Right renal pelvis (tissue), 4 donors: ENCODE measurements at places on chromosomes 7 and 10. TPM values are rescaled to one million over a fixed set of nuclear protein-coding genes. Genes with fewer than 3 reads are reported as not detected.

- DNase-seq, result no peak
Measured at GRCh38 chr10:80686734-80687475, 149.2 kb downstream of the SH2D4B start.

The SLC35G1 gene
- polyA plus RNA-seq, result 8.9 TPM

DNA sequence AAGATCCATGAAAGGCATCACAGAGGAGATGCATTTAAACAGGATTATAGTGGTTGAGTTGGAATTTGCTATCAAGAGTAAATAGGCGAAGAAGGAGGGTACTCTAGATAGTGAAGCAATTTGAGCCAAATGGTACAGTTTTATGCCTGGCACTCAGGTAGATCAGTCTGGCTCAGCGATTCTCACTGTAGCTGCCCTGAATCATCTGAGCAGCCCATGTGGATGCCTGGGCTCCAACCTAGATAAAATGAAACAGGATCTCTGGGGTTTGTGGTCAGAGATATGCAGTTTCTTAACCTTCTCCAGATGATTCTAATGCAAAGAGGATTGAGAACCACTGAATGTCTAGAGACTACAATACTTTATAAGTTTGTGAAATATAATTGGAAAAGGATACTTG lies 282.0 kb upstream of the FZD1 start:
- no peak for DNase-seq

- no peak for DNase-seq
Measured at GRCh38 chr7:142420554-142421362, 162.9 kb upstream of the PRSS58 start.

- no peak for DNase-seq
Measured at GRCh38 chr7:101155303-101155702, 1.0 kb downstream of the AP1S1 start.

The COL17A1 gene
- polyA plus RNA-seq, result 0.70 TPM

DNA sequence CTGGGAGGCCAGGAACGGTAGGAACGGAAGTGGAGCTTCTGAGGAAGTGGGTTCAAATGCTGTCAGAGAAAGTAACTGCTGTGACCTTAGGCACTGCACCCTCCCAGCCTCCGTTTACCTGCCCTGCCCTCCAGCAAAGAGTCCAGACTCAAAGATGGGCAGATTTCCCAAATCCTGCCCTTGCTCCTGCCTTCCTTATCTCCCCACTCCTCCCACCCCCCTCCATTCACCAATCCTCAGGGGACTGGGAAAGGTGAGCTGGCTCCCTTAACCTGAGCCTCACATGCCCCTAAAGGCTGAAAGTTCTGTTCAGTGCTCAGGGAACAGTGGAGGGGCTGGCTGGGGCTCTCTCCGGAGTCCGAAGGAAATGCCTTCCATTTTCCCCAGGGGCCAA lies 161.6 kb downstream of the SH3PXD2A start:
- no peak for DNase-seq

DNA sequence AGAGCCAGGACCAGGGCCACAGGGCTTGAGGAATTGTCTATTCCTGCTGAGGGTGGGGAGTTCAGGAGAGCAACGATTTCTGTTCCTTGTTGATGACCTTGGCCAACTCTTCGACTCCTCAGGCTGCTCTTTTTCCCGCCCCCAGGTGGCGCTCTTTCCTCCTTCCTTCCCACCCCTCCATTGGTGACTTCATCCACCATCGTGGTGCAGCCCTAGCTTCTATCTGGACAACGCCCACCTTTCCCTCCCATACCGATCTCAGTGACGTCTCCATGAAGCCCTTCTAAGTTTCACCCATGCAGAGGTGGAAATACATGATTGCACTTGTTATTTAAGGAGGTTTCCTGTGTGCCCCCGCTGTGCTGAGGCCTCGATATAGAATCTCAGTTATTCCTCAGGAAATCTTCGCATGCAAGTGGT lies 22.1 kb upstream of the CARD11 start:
- no peak for DNase-seq

The CCDC7 gene
- polyA plus RNA-seq, result 6.6 TPM

The SND1 gene
- polyA plus RNA-seq, result 159 TPM

- no peak for DNase-seq
Measured at GRCh38 chr7:38292442-38292841, 19.0 kb upstream of the TARP start.

GRCh38 chr10:98267894-98268693 lies at the start of gene LOXL4:
Gene LOXL4, minus strand, starts transcription at chr10:98268194. Its CDS starts 5,175 bp downstream, at chr10:98263019.
- no peak for DNase-seq

The CC2D2B gene
- 1.9 TPM for polyA plus RNA-seq

The CAMK2B gene
- 2.9 TPM for polyA plus RNA-seq

The SNX10 gene
- 29.1 TPM for polyA plus RNA-seq

The PDAP1 gene
- polyA plus RNA-seq, result 135 TPM

The TLL2 gene
- polyA plus RNA-seq, result 0.60 TPM

GRCh38 chr10:76454506-76455140 lies 1023.2 kb downstream of the LRMDA start:
- no peak for DNase-seq

DNA sequence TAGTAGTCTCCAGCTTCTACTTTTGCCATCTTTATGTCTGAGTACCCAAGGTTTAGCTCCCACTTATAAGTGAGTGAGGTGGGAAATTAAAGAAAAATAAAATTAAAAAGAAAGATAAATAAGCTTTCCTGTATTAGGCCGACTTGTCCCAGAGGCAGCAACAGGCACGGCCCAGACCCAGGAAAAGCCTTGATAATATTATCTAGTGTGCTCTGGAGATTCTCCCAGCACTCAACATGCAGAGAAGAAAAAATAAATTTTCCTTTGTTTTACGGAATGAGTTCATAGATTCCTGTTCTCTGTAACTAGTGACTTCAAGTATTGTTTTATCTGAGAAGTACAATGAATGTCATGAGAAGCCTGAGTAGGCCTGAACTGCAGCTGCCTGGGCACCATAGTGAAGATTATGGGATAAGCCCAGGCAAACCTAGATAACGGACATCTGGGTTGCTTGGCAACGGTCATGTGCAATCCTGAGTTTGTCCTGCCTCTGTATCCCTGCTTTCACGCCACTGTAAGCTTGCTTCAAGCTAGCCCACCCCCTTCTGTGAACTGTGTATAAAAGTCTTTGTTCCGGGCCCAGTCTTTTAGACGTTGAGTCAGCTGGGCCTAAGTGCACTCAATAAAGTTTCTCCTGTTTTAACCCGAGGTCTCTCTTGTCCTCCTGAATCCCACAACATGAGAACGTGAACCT lies 6.4 kb downstream of the ATE1 start:
- DNase-seq, result no peak

GRCh38 chr7:75639071-75639885 lies 99.5 kb downstream of the HIP1 start:
- DNase-seq, result no peak

DNA sequence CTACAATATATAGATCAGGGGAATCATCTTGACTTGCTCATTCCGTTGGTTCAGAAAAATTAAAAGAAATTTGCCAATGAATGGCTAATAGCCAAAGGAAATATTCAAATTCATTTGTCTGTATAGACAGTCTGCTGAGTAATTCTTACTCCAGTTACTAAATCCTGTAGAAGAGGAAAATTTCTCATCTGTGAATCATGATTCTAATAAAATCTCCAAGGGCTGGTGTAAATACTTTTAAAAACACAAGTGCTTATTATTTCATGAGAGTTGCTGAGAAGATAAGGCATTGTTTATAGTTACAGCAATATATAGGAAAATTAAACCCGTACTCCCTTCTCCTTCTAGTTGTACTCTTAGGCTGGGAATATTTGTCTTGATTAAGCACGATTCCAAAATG lies 53.0 kb downstream of the WNT2 start:
- DNase-seq, result no peak

The COL13A1 gene
- 24.5 TPM for polyA plus RNA-seq

DNA sequence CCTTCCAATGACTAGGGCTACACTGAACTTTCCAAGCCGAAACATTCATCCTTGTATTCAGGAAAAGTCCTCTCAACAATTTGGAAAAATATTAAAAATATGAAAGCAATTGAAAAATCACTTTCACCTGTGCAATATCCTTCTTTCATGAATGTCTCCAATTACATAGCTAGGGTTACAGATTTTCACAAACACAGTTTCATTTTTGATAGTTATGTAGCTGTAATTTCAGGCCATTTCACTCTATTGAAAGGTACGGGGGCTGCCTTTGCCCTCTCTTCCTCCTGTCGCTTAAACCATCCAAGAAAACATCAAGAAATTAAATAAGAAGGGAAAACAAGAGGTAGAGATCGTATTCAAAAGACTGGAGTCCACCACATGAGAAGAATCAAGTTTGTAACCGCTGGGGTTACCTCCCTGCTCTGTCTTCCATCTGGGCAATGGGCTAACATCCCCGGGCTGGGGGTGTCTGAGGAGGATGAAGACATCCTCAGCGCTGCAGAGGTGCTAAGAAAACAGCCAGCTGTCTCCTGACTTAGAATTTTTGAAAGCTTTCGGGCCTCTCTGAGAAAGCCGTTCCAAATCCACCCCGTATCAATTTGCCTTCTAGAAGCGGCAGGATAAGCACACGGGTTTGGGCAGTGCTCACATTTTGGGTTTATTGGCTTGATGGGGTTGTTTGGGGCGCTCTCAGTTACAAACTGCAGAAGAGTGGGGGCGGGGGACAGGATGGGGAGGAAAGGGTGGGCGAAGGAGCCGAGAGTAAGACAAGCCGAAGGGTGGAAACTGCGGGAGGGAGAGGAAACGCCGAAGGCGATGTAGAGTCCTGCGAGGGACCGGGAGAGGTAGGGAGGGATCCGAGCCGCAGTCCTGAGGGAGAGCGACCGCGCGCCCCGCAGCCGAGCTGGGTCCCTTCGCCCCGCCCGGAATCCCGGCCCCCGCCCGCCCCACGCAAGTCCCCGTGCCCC lies 24.3 kb upstream of the VAX1 start:
- no peak for DNase-seq

- no peak for DNase-seq
Measured at GRCh38 chr7:28890137-28890536, 68.0 kb downstream of the TRIL start.

GRCh38 chr7:132463922-132464321 lies 112.3 kb downstream of the PLXNA4 start:
- no peak for DNase-seq

The RADIL gene
- 1.3 TPM for polyA plus RNA-seq

- no peak for DNase-seq
Measured at GRCh38 chr7:35878351-35878750, 77.5 kb downstream of the SEPTIN7 start.

The WDFY4 gene
- 1.3 TPM for polyA plus RNA-seq

DNA sequence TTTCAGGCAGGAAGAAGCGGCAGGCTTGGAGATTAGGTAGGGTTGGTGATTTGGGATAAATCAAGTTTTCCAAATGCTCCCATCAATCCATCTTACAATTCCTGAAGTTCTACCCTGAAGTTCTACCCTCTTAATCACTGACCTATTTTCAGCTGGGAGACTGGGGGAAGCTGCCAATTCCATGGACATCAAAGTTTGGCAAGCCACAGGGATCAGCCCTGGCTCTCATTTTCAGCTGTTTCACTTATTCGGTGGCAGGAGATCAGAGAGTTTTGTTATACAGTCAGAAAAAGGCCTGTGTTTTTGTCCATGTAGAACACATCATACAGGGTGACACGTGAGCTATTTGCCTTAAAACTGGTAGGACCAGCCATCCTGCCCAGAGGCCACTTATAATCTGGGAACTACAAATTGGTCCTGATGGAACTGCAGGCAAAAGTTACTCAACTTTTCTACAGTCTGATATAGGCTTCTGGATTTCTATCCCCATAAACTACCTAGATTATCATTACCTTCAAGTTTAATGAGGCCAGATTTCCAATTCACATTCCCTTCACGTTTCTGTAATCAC lies 112.9 kb upstream of the ZNF746 start:
- DNase-seq, result no peak

The EZH2 gene
- 34.7 TPM for polyA plus RNA-seq

- no peak for DNase-seq
Measured at GRCh38 chr7:44306606-44307005, 18.8 kb downstream of the CAMK2B start.

The GRK5 gene
- polyA plus RNA-seq, result 17.9 TPM

GRCh38 chr7:28750981-28751380 lies 207.1 kb downstream of the TRIL start:
- no peak for DNase-seq

The FFAR4 gene
- not detected for polyA plus RNA-seq

The LOXL4 gene
- polyA plus RNA-seq, result 3.8 TPM

DNA sequence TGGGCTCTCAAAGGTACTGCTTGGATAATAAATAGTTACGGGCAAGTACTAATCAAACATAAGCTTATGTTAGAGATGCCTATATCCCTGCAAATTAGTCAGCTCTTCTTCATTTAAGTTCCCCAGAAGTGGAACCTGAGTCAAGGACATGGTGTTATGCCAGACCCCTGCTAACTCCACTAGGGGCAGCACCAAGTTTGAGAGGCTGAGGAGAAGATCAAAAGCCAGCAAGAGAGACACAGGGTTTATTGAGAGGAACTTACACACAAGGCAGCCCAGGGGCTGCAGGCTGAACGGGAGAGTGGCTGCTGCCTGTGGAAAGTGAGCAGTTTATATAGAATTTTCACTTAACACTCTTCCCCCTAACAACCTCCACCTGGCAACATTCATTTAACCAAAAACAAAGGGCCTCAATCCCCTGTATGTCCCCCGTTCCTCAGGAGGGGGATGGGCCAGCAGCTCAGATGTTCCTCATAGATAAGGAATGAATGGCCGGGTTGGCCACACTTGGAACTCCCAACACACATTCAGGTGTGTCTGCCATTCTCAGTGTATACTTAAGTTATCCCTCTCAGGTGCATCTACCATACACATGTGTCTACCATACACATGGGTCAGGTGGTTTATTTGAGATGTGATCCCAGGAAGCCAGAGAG lies 62.6 kb upstream of the GHITM start:
- DNase-seq, result no peak

GRCh38 chr7:28137463-28137862 lies 43.1 kb downstream of the JAZF1 start:
- no peak for DNase-seq

- DNase-seq, result no peak
Measured at GRCh38 chr10:110445871-110446270, 51.8 kb upstream of the DUSP5 start.

DNA sequence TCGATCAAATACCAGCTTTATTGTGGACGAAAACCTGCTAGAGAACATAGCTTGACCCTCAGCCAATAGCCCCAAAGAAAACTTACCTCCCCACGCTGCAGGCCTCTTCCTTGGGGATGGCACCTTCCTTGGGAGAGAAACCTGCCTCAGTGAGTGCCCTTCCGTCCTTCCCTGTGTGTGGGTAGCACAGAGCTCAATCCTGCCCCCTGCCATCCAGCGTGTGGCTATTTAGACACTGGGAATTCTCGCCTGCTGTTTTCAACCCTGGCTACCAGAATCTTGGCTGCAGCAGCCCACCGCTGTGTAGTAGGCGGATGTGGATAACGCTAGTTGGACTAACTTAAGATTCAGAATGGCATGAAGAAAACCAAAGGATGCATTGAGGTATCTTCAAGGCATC lies 238.2 kb downstream of the TEX36 start:
- no peak for DNase-seq

The LYZL2 gene
- polyA plus RNA-seq, result not detected

GRCh38 chr7:155090684-155091083 lies 20.6 kb downstream of the HTR5A start:
- DNase-seq, result no peak

DNA sequence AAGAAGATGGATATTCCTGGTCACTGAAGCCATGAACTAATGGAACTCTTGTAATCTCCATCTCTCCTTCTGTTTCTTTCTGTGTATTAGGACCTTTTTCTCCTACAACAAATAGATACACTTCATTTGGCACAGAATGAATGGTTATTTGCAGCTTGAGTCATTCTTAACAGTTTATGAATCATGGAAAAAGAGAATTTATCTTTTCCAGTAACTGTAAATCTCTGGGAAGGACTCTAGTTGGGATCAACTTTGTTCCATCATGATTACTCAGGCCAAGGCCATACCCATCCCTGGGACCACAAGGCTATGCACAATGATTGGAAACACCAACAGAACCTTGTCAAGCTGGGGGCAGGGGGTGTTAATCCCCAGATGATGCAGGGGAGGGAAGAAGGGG lies 36.1 kb upstream of the MDFIC start:
- no peak for DNase-seq
